ENCODE measurements at places on chromosomes 7 and 10.

DNA sequence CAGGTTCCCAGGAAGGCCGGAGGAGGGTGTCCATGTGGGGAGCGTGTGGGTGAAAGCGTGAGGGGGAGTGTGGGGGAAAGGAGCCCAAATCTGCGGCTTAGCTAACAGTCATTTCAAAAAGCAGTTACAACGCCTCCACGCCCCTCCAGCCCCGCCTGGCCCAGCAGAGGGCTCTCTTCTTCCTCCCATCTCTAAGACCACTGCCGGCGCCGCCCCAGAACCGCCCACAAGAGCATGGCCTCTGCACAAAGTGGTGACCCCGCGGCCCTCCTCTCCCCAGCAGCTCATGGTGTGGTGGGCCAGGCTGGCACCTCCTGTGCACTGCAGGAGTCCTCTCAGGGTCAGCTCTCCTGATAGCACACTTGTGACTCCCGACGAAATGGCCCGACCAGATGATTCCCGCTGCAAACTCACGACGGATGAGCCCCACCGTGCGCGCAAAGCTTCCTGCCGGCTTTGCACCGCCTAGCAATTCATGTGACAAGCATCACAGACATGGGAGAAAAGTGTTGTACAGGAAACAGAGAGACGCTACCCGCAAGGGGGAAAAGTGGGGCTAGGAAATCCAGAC, 12.4 kb upstream of the HUS1 start:
- peak; percentile 81 for DNase-seq

DNA sequence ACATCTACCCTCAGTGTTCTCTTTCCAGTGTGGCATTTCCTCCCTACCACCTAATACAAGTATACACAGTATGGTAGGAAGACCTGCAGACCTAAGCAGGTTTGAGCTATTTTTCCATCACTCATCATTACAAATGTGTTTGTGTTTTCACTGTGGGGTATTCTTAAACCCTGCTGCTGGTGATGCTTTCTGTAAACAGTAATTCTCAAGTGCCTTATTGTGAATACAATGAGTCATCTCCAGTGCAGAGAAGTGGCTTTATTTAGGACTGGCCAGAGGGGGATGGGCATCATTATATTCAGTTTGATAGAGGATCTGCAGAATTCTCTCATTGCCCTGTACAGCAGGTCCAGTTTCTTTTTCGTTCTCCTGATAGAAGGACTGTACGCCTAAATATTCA, 63.7 kb downstream of the GRM8 start:
- DNase-seq, result no peak

- no peak for DNase-seq
These were observed 18.0 kb upstream of the SPOCK2 start for GRCh38 chr10:72106154-72106849.

DNA sequence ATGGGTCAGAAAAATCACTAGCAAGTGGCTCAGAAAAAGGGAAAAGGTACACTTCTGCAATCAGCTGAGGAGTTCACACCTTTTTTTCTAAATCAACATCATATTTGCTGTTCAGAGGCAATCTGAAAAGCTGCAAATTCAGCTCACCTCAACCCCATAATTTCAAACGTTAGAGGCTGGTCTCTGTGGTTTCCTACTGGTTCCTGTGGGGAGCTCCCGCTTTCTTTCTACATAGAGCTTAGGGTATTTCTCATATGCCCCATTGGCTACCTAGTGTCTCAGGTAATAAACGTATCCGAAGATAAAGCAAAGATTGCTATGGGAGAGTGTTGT, 5.2 kb upstream of the ZNF22 start:
- DNase-seq, result no peak

- no peak for DNase-seq
These were observed 23.4 kb downstream of the DOCK4 start for GRCh38 chr7:112182749-112183148.

DNA sequence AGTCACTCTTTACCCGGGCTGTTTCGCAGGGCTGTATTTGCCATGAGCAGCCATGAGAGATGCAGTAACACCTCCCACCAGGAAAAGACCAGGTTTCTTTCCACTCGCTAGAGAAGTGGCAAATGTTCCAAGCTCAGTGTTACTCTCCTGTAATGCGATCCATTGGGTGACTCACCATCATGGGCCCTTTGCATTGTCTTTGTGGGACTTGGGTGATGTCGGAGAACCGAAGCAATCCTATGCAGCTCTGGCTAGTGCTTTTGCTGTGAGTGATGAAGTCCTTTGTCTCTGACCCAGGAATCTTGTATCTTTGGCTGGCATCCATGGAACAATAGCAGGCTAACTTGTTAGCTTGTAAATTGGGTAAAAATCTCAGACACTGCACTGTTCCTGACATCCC, 40.0 kb downstream of the GHRHR start:
- no peak for DNase-seq

- DNase-seq, result no peak
These were observed 16.8 kb upstream of the MYPN start for GRCh38 chr10:68092512-68092911.

DNA sequence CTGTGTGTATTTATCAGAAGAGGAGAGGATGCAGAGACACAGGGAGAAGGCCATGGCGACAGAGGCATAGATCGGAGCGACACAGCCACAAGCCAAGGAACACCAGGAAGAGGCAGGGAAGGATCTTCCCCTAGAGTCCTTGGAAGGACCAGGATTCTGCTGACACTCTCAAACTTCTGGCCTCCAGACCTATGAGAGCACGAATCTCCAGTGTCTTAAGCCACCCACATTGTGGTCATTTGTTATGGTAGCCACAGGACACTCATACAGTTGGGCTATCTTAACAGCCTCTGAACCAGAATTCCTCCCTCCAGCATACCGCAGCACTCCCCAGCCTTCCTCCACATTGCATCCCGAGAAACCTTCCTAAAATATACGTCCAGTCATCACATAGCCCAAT, 367.0 kb upstream of the MGMT start:
- DNase-seq, result no peak

DNA sequence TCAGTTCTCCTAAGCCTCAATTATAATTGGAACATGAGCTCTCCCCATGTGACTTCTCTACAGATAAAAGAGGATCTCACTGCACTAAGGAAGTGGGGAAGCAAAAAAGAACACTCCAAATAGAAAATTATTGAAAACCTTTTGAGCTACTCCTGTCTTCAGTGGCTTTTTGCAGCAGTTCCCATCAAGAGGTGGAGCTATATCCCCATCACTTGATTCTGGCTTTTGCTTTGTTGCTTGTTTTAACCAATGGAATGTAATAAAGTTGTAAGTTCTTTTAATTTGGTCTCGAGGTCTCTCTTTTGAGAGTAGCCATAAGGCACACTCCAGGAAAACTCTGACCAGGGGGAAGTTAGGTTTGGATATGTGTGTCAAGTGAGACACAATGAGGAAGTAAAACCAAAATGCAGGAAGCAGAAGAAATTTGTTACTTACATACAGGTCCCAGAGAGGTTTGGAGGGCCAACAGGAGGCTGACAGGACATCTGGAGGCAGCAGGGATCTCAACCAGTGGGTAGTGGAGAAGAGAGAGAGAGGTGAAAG, 569.4 kb downstream of the HTR7 start:
- no peak for DNase-seq

GRCh38 chr10:93859049-93859655, 34.6 kb upstream of the SLC35G1 start:
- DNase-seq, result no peak

DNA sequence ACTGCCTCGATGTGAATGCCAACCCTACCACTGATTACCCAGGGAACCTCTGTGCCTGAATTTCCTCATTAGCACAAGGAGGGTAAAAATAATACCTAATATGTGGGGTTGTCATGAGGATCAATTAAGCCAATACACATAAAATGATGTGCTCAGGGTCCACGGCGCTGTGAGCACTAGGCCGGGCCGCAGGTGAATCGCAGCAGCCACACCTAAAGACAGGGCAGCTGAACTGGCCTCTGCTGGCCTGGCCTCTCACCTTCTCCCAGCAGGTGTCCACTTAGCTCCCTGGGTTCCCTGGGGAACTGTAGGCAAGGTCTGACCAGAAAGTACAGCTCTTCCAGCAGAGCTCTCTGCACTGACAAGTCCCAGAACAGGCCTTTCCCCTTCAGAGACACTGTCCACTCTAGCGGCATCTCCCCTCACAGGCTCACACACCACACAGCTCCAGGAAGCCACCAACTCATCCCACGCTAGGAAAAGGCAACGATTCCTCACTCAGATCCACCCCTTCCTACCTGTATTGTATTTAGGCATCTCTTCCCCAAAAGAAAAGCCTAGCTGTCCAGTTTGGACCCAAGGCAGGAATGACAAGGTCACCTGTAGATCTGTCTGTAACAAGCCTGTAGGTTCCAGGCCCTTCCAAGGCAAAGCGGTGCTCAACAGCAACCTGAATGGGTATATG, 273.1 kb downstream of the USP6NL start:
- DNase-seq, result no peak

DNA sequence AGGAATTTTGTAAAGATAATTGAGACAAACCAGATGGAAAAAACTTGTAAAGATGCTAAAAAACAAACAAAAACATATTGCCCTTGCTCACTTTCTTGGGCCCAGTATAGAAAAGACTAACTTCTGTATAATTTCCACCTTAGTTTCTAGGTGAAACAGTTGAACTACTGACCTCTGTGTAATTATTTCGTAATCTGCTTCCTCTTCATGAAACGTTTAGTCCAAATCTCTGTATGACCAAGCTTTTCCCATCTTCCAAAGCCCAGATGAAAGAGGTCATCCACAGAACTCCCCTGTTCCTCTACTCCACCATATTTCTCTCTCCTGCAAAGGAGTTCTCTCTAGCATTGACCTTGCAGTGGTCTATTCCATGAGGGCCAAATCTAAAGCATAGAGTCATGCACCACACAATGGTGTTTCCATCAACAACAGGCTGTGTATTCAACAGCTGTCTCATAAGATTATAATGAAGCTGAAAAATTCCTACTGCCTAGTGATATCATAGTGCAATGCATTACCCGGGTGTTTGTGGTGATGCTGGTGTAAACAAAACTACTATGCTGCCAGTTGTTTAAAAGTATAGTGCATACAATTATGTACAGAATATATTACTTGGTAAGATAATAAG, 647.6 kb downstream of the TNS3 start:
- no peak for DNase-seq

All from mucosa of gallbladder (tissue), 1 donor.